T-helper 17 cell (primary cell): ENCODE measurements at places on chromosomes 2 and 18.

DNA sequence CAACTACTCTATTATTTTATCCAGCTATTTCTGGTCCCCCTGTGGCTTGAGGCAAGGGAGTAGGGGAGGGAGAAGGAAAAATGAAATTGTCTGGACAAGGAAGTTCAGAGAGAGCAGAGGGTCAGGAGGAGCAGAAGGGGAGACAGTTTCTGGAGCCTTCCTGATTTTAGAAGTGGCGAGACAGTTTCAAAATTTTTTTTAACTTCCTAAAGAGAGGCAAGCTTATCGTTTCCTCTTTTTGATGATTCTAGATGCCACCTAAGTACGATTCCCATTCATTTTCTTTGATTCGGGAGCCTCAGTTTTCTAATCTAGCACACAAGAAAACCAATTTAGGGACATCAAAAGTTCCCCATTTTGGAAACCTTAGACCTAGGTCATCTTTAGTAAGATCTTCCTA is 96.9 kb upstream of the B3GNT2 start:
- no peak for DNase-seq

DNA sequence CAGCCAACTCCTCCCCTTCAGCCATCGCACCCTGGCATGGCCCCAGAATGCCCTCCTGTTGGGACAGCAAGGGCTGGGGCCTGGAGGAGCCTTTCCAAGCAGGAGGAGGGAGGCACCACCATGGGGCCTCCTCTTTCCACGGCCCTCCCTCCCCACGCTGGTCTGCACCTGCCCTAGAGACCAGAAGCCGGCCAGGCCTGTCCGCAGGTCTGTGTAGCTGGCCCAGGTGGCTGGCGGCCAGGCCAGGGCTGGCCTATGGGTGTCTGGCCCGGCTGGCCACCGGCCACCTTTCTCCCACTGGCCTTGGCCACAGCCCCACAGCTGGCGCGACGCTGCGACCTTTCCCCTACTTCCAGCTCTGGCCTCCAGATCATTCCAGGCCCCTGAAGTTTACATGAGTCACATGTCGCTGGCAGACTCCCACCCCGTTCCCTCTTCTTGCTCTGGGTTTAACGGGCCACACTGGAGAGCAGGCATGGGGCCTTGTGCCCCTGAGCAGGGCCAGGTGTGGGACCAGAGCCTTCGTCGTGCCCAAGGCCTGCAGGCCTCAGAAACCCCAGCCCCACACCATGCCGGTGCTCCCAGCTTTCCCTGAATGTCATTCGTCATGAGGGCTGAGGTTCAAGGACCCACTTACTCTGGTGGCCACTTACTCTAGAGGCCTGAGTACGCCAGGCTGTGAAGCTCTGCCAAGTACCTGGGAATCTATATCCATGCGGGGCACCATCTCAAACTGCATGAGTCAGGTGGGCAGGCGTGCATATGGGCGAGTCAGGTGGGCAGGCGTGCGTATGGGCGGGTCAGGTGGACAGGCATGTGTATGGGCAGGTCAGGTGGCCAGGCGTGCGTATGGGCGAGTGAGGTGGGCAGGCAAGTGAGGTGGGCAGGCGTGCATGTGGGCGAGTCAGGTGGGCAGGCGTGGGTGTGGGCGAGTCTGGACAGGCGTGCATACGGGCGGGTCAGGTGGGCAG is 33.3 kb upstream of the KLF11 start:
- no peak for DNase-seq

DNA sequence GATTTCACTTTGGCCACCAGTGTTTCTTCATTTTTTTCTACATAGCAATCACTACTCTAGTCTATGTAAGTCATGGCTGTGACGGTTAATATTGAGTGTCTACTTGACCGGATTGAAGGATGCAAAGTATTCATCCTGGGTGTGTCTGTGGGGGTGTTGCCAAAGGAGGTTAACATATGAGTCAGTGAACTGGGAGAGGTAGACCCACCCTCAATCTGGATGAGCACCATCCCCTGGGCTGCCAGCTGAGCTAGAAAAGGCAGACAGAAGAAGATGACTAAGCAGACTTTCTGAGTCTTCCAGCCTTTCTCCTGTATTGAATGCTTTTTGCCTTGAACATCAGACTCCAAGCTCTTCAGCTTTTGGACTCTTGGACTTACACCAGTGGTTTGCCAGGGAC is 265.0 kb upstream of the SLC8A1 start:
- no peak for DNase-seq

DNA sequence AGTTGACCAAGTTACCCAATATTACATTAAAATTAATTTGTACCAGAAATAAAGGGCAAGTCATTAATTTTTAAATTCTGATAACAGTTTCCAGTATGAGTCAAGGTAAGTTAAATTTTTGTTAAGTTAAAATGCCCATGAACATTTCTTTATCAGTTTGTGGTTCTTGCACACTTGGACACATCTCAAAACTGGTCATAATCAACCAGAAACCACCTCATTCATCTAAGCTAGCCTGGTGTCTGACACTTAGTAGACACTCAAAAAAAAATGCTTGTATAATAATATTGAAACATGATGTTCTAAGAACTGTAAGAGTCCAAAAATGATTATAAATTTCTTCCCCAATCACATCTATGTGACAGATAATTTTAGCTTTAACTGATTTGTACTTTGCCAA is 62.4 kb downstream of the SATB2 start:
- DNase-seq = no peak

DNA sequence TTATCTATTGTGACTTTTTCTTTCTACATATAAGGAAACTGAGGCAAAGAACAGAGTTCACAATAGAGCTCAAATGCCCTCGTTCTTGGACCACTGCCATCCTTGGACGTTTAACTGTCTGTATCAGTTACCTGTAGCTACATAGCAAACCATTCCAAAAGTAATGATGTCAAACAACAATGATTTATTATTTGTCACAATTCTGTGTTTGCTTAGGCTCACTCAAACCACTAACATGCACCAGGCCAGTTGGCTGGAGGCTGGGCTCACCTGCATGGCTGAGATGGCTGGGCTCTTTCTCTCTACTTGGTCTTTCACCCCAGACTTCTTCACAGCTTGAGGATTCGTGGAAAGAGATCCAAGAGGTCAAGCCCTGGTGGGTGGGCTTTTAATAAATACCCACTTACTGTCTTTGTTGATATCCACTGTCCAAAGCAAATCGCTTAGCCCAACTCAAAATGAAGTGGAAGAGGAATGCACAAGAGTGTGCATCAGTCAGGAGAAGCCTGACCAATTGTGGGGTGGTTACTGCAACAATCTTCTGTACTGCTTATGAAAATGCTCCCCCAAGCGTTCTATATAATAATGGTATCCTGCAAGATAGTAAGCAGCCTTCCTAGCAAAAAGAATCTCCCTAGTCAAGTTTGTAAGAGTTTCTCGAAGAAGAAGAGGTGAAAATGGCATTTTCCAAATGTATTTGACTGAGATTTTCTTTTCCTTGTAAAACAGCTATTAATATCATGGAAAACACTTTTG is 163.5 kb upstream of the NT5C1B start:
- no peak for DNase-seq

DNA sequence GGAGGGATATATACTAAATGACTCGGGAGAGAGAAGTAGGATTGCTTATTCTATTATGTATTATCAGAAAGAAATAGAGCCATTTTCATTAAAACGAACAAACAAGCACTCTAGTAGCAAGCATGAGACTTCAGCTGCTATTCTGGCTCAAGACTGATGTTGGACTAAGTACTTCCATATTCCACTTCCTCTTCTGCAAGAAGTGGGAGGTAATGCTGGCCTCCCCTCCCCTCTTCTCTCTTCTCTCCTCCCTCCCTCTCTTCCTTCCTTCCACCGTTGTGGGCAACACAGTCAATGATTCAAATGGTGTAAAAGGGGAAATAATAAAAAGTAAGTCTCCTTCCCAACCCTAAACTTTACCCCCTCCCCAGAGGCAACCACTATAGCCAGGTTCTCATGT is 62.6 kb downstream of the EMX1 start:
- no peak for DNase-seq

DNA sequence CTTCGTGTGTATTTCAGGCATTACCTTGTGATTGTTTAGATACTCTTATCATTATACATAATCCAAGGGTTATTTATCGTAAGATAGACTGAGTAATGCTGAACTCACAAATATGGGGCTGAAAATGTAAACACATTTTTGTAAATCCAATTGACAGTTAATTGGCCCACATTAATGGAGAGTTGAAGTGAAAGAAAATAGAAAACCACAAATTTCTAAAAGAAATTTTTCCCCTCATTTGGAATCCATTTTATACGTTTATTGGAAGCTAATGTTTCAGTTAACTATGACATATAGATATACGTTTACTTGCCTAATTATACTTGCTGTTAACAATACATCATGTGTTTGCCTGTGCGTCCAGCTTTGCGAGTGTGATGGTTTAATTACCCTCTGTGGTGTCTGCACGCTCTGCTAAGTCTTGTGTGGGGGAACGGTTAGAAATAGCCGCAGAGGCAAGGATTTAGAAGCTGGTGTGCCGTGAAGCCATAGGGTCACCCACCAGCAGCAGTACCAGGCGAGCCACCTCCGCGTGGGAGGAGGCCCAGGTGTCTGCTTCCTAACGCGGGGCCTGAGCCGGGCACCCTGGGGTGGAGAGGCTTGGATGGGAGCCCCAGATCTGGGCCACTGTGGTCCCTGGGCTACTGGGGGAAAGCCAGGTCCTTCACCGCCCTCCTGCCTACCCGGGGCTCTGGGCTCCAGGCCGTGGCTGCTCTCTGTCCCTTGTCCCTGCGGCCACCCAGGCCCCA is 38.0 kb downstream of the TSHZ1 start:
- no peak for DNase-seq

DNA sequence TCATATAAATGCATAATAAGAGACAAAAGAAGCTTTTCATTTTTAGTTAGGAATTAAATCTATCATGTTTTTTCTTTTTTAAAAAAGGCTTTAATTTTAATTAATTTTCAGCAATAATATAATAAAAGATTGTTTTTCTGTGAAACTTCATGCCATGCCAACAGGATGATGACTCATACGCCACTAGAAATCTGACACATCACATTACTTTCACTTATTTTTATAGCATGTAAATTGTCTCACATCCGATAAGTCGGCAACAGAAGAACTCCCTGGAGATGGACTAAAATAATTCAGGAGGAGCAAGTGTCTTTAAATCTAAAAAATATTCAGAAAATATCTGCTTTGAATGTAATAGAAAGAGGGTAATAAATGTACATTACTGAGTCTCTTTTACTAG is 1024.2 kb upstream of the ACVR2A start:
- DNase-seq = no peak

- no peak for DNase-seq
Observed at GRCh38 chr2:179569831-179570233, 291.6 kb downstream of the ZNF385B start.

- DNase-seq = no peak
Observed at GRCh38 chr2:190119923-190120590, 57.5 kb upstream of the MSTN start.

DNA sequence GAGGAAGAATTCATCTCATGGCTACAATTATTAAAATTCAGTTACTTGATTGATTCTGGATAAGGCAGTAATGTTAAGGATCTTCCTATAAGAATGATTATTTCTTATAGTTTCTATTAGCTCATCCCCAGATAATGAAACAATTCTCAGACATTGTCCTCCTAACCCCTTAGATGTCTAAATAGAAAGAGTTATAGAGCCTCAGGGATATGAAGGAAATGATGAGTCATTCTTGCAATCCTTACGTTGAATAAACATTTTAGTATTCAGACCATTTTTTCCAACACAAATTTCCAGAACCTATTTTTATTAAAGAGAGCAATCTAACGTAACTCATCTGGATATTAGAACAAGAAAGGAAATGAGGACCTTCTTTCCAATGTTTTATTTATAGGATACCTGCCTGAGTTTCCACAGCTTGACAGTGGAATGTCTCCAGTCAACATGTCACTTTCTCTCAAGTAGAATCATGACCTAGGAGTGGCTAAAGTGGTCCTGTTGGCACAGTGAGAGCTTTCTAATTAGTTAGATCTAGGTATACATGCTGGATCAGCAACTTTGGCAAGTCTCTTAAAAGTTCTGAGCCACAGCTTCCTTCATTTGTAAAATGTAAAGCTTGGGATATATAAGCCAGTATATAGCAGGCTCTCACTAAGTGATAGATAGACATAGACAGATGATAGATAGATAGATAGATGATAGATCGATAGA is 88.0 kb upstream of the RAB27B start:
- no peak for DNase-seq
